Renal cortex interstitium (tissue), 15 donors: ENCODE measurements at places on chromosomes 3 and 15. TPM values are rescaled to one million over a fixed set of nuclear protein-coding genes. Genes with fewer than 3 reads are reported as not detected.
A peak's percentile ranks its signal among the peaks of the same experiment; 100 is the strongest.

PROK2 gene
- not detected for polyA plus RNA-seq

HDC gene
- 0.56 TPM for polyA plus RNA-seq

PKM gene
- 752 TPM for polyA plus RNA-seq

SNRPN gene
- polyA plus RNA-seq: 218 TPM

SLC24A5 gene
- polyA plus RNA-seq: 0.64 TPM

FAM81A gene
- polyA plus RNA-seq: 25.9 TPM

TRH gene
- polyA plus RNA-seq: 0.16 TPM

TGM5 gene
- polyA plus RNA-seq: not detected

MORC1 gene
- 0.57 TPM for polyA plus RNA-seq

ETV5 gene
- polyA plus RNA-seq: 30.2 TPM

SCN5A gene
- 1.2 TPM for polyA plus RNA-seq

CNTN3 gene
- polyA plus RNA-seq: 6.6 TPM

CCR8 gene
- not detected for polyA plus RNA-seq

DNA sequence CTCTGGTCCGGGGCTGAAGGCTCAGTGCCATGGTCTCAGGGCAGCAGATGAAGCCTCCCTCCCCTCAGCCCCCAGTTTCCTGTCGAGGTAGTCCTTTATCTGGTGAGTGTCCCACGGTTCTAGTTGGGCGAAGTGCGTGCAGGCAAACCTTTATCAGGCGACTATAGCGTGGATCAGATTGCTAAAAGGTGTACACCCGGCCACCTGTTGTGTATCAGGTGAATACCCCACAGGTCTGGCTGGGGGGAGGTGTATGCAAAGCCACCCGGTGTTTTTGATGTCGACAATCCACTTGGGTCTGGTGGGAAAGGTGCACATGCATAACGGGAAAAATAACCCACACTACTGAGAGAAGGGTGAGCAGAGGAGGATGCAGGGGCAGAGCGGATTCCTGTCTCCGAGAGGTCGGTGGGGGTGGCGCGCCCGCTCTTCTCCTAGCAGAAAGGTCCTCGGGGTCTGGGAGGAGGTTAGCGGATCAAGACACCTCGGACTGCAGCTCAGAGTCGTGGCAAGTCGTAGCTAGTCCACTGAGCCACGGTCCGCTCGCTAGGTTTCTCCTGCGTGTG, 507 bp downstream of the SLC12A6 start:
- DNase-seq: no peak

DNA sequence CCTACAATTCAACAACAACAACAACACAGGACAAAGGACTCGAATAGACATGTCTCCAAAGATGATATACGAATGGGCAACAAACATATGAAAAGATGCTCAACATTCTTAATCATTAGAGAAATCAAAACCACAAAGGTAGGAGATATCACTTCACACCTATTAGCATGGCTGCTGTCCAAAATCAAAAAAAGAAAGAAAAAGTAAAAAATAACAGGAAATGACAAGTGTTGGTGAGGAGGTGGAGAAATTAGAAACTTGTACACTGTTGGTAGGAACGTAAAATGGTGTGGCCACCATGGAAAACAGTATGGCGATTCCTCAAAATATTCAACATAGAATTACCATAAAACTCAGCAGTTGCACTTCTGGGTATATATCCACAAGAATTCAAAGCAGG, 312.3 kb upstream of the STT3B start:
- no peak for DNase-seq

DNA sequence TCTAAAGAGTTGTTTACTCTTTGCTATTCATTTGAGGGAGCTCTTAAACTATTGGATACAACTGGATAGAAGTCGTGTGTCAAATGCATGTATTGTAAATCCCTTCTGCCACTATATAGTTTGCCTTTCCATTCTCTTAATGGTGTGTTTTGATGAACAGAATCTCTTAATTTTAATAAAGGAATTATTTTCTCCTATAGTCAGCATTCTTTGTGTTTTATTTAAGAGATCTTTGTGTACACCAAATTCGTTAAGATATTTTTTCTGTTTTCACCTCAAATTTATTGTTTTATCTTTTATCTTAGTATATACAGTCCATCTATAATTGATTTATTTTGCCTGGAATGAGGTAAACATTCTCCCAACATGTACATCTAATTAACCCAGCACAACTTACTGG, 551.5 kb upstream of the AGTR1 start:
- DNase-seq: no peak

GRCh38 chr3:50515565-50516439, 12.4 kb upstream of the CACNA2D2 start:
- DNase-seq: peak; percentile 83

DNA sequence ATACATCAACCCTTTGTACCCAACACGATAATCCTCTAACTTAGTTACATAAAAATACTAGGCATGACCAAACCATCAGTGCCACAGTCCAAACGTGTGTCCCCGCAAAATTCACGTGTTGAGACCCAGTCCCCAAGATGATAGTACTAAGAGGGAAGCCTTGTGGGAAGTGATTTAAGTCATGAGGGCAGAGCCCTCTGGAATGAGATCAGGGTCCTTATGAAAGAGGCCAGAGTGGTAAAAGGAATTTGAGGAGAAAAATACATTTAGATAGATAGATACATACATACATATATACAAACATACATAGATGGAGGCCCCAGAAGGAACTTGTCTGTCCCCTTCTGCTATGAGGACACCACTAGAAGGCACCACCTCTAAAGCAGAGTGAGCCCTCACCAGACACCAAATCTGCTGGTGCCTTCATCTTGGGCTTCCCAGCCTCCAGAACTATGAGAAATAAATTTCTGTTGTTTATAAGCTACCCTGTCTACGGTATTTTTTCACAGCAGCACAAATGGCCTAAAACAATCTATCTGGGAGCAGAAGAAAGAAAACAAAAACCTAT, 8.0 kb downstream of the TBC1D2B start:
- DNase-seq: no peak

- DNase-seq: peak; percentile 32
Measured at GRCh38 chr3:195697582-195698324, 23.0 kb upstream of the MUC20 start.

DNA sequence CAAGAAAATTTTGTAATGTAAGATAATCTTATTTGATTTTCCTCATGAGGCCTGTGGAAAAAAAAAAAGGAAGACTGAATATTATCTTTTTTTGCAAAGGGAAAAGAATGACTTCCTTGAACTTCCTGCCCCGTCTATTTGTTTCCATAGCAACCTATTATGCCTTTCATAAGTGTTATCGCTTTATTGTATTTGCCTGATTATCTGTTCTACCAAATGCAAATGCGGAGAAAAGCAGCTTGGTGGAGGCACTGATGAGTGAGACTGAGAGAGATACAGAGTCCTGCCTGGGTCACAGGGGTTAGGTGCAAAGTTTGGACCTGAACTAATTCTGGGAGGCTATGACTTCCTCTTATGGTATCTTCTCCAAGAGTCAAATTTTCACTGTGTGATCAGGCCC, 334.0 kb upstream of the KCNMB2 start:
- no peak for DNase-seq

DNA sequence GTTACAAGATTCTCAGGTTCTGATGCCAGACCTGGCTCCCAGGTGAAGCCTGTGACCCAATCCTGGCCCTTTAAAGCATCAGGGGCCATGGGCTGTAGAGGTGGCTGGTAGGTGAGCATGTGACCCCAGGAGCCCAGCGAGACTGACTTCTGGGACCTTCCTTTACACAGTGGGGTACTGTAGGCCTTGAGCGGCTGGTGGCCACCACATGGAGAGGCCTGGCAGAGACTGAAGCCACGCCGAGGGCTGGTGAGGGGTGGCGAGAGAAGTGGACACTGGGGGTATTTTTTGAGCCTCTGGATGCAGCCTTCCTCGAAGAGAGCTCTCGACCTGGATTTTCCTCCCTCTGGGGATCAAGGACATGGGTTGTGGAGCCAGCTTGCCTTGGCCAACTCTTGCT, 71.2 kb upstream of the ITGA11 start:
- DNase-seq: no peak

GRCh38 chr15:27084844-27085243, 113.9 kb downstream of the GABRG3 start:
- DNase-seq: no peak

GRCh38 chr3:194877291-194878119, 191.8 kb downstream of the FAM43A start:
- DNase-seq: no peak

DNA sequence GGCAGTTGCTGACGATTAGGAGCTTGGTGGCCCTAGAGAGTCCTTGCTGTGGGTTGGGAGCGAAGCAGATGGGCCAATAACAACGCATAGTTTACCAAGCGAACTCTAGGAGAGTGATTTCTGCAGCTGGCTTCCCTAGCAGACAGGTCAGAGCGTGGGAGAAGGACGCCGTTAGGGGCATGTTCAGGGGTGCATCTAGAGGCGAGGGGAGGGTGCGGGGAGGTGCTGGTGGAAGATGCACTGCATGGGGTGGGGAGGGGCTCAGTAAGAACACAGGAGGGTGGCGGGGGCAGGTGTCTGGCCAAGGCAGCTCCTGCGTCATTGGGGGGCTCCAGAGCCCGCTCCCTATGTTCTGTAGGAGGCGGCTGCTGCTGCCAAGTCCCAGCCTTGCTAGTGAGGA, 8.9 kb downstream of the APBA2 start:
- no peak for DNase-seq

GRCh38 chr3:197238842-197239241, 59.6 kb downstream of the DLG1 start:
- no peak for DNase-seq

DNA sequence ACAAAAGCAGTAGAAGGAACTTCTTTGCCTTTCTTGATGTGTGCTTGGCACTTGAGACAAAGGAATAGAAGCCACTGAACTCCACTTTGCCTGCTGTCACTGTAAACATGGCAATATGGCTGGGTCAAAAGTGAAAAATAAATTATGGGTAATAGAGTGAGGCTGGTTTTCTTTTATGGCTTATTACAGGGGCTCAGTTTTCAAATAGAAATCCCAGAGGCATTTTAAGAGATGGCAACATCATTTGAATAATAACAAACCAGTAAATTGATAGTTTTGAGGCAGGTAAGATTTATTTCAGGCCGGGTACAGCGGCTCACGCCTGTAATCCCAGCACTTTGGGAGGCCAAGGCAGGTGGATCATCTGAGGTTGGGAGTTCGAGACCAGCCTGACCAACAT, 2.8 kb downstream of the C3orf52 start:
- no peak for DNase-seq

DNA sequence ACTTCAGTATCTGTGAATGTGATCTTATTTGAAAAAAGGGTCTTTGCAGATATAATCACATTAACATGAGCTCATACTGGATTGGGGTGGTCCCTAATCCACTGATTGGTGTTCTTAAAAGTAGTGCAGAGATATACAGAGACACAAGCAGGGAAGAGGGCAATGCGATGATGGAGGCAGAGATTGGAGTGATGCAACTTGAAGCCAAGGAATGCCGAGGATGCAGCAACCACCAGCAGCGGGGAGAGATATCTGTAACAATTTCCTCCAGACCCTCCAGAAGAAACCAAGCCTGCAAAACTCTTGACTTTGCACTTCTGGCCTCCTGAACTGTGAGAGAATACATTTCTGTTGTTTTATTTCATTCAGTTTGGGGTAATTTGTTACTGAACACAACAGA, 171.0 kb upstream of the MBNL1 start:
- DNase-seq: no peak

GRCh38 chr3:157074490-157074889, 85.5 kb downstream of the CCNL1 start:
- DNase-seq: no peak

GRCh38 chr3:5205165-5205941, 17.8 kb downstream of the EDEM1 start:
- no peak for DNase-seq

GRCh38 chr3:27712136-27713077, 9.7 kb downstream of the EOMES start:
- no peak for DNase-seq

DNA sequence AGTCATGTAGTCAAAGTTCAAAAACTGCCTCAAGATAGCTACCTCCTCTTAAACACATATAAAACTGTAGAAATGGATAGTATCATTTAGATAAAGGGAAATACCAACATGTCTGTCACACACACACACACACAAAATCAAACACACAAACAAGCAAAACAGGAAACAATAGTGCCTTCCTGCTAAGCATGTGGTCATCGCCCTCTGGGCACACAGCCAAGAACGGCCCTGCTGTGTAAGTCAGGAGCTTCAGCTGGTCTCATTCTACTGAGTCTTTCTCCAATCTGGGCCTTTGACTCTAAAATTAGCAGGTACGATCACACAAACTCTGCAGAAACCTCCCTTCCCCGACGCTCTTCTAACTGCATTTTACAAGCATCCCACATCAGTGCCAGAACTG, 272.2 kb upstream of the CHRNA7 start:
- DNase-seq: peak; percentile 9

- no peak for DNase-seq
Measured at GRCh38 chr3:52834871-52835501, at the start of gene MUSTN1. TSS of gene MUSTN1 (minus strand) at chr3:52835019. CDS start at chr3:52834948, 71 bp downstream.

- DNase-seq: no peak
Measured at GRCh38 chr3:123320221-123320620, 118.5 kb downstream of the SEC22A start.

GRCh38 chr15:44490622-44491021, 46.3 kb upstream of the EIF3J start:
- no peak for DNase-seq

DNA sequence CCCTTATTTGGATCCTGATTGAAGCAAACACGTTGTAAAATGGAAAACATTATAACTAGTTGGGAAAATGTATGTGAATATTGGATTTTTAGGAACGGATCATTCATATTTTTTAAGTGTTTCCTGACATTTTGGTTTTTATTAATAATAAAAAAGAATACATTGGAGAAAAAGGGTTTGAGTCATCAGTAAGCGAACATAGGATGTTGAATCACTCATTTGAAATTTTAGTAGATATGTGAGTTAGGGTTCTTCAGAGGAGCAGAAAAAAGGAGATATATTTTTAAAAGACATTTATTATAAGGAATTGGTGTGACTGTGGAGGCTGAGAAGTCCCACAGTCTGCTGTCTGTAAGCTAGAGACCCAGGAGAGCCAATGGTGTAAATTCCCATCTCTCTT, 258.5 kb downstream of the PTPRG start:
- DNase-seq: no peak

- DNase-seq: no peak
Measured at GRCh38 chr3:15318661-15319060, 13.7 kb downstream of the SH3BP5 start.

- no peak for DNase-seq
Measured at GRCh38 chr3:129503471-129504291, 24.8 kb upstream of the RHO start.

DNA sequence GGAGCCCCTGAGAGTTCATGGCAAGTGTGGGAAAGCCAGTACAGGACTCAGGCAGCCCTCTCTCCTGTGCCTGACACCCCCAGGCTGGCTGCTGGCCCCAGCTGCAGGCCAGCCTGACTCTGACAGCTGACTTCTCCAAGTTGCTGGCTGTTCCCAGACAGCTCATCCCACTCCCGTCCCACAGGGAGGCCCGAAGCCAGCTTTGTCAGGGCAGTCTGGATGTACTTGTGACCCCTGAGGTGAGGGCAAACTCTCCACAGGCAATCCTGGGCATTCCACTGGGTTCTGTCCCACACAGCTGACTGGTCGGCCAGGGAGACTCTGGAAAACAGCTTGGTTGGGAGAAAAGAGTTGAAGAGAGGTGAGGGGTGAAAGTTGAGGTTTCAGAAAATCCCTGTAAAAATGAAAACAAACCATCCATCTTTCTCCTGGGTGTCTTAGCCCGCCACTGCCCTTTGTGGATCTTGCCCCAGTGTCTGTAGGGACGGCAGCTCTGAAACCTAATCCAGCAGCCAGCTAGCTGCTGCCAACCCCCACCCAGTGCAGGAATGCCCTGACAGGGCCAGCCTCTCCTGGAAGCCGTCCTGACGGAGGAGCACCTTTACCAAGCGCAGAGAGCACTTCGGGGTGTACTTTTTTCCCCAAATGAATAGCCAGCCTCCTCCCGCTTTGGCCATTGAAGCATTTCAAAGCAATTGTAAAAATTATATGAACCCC, 87.9 kb downstream of the DNAJB8 start:
- DNase-seq: no peak
